ENCODE measurements at places on chromosomes 16 and 17.

DNA sequence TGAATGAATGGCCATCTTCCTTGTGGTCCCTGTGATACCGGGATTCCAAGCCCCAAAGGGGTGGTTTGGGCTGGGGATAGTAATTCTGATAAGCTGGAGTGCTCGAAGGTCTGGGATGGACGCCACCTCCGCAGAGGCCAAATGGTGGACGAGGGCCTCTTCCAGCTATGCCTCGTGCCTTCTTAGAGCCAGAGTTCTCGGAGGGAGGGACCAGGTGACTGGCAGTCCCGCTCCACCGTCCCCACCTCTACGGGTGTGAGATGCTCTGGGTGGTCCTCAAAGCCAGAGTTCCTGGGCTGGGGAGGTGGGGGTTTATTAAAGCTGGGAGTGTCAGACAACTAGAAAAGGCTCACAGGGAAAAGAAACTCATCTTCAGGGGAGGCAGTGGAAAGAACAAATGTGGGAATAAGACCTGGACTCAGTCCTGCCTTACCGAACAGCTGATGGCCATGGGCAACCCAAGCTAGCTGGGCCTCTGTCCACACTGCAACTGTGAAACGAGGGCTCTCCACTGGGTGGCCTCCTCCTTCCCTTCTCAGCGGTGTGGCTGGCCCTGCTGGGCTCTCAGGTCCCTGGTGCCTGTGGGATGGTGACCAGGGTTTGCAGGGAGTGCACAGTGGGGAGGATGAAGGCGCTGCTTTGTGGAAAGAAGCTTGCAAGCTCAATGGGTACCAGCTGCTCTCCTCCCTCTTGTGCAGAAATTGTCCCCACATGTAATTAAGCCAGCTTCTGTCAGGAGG is 75.2 kb downstream of the N4BP1 start:
- no peak for DNase-seq
- peaks cover 4% of the 10 kb centered on the region for H3K36me3 ChIP-seq
- peaks cover 19% of the 10 kb centered on the region for H3K4me1 ChIP-seq
- no peak overlapping the region for H3K4me3 ChIP-seq
- no peak overlapping the region for H3K27ac ChIP-seq

DNA sequence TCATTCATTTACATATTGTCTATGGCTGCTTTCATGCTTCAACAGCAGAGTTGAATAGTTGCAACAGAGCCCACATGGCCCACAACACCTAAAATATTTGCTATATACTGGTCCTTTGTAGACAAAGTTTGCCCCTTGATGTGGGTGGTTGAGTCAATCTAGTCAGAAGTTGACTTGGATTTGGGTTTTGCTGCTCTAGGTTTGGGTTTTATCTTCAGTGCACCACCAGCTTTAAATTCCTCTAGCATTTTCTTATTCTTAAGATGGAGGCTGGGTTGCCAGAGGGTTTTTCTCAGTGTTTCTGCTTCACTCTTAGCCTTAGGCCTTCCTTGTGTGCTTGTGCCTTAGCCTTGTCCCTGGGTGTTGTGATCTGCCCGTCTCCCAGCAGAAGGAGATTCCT is 51.0 kb downstream of the CCDC182 start:
- H3K4me3 ChIP-seq = no peak overlapping the region
- peaks cover 15% of the 10 kb centered on the region for H3K4me1 ChIP-seq
- peaks cover 4% of the 10 kb centered on the region for H3K36me3 ChIP-seq
- H3K27me3 ChIP-seq = no peaks in the 10 kb centered on the region

- H3K27me3 ChIP-seq = peaks cover 49% of the 10 kb centered on the region
- H3K4me1 ChIP-seq = peaks cover 8% of the 10 kb centered on the region
- H3K27ac ChIP-seq = no peak overlapping the region
- no peak for DNase-seq
- H3K36me3 ChIP-seq = no peaks in the 10 kb centered on the region
Observed at GRCh38 chr16:85134789-85135142, 22.5 kb upstream of the CIBAR2 start.

- no peak for DNase-seq
- H3K4me3 ChIP-seq = no peak overlapping the region
- peaks cover 25% of the 10 kb centered on the region for H3K4me1 ChIP-seq
- H3K27ac ChIP-seq = peak overlapping the region; percentile 66
Observed at GRCh38 chr17:63956296-63956920, 16.3 kb downstream of the SCN4A start.

DNA sequence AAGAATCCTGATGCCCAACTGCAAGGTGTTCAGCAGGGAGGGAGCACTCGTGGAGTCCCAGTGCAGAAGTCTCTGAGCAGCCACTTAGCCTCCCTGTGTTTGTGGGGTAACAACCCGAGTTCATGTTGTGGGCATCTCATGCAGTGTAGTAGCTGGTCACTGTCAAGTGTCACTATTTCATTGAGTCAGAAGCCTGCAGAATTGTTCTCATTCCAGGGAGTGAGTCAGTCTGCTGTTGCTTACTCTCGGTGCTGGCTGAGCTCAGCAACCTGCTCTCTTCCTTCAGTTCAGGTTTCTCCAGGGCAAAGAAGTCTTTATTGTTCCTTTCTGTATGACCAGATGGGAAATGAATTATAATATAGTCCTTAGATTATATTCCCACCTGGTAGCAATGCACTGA is 24.1 kb downstream of the HMOX2 start:
- peaks cover 65% of the 10 kb centered on the region for H3K4me1 ChIP-seq
- no peak overlapping the region for H3K4me3 ChIP-seq
- peaks cover 23% of the 10 kb centered on the region for H3K36me3 ChIP-seq
- no peaks in the 10 kb centered on the region for H3K27me3 ChIP-seq
- no peak overlapping the region for H3K27ac ChIP-seq

- H3K4me1 ChIP-seq = no peaks in the 10 kb centered on the region
- peaks cover 35% of the 10 kb centered on the region for H3K27me3 ChIP-seq
- H3K4me3 ChIP-seq = no peak overlapping the region
- DNase-seq = no peak
- no peaks in the 10 kb centered on the region for H3K36me3 ChIP-seq
Observed at GRCh38 chr16:80299416-80299815, 241.4 kb upstream of the DYNLRB2 start.

- no peaks in the 10 kb centered on the region for H3K27me3 ChIP-seq
- no peaks in the 10 kb centered on the region for H3K4me1 ChIP-seq
- no peak overlapping the region for H3K4me3 ChIP-seq
- no peak overlapping the region for H3K27ac ChIP-seq
Observed at GRCh38 chr17:68539548-68540467, 27.6 kb downstream of the PRKAR1A start.

GRCh38 chr17:51481370-51481769 is 221.0 kb downstream of the UTP18 start:
- H3K27ac ChIP-seq = no peak overlapping the region
- peaks cover 63% of the 10 kb centered on the region for H3K27me3 ChIP-seq
- H3K36me3 ChIP-seq = no peaks in the 10 kb centered on the region
- H3K4me3 ChIP-seq = no peak overlapping the region

- DNase-seq = no peak
- no peaks in the 10 kb centered on the region for H3K27me3 ChIP-seq
- peaks cover 40% of the 10 kb centered on the region for H3K36me3 ChIP-seq
- peak overlapping the region; percentile 100 for H3K4me3 ChIP-seq
- H3K27ac ChIP-seq = peak overlapping the region; percentile 99
Observed at GRCh38 chr17:38867968-38868816, 1.7 kb upstream of the LASP1 start.

GRCh38 chr17:80006339-80006720 is 29.3 kb downstream of the TBC1D16 start:
- no peak overlapping the region for H3K27ac ChIP-seq
- peaks cover 15% of the 10 kb centered on the region for H3K4me1 ChIP-seq
- peak overlapping the region; percentile 38 for H3K4me3 ChIP-seq
- DNase-seq = no peak
- H3K36me3 ChIP-seq = no peaks in the 10 kb centered on the region
- H3K27me3 ChIP-seq = no peaks in the 10 kb centered on the region

GRCh38 chr16:23181506-23181905 is 1.0 kb upstream of the SCNN1G start:
- no peaks in the 10 kb centered on the region for H3K36me3 ChIP-seq
- peak overlapping the region; percentile 75 for H3K4me3 ChIP-seq
- no peak for DNase-seq
- H3K4me1 ChIP-seq = peaks cover 13% of the 10 kb centered on the region
- H3K27me3 ChIP-seq = peaks cover 78% of the 10 kb centered on the region

GRCh38 chr17:22221344-22221743 is 529.0 kb downstream of the KCNJ18 start:
- DNase-seq = no peak
- no peaks in the 10 kb centered on the region for H3K4me1 ChIP-seq
- H3K36me3 ChIP-seq = no peaks in the 10 kb centered on the region
- no peaks in the 10 kb centered on the region for H3K27me3 ChIP-seq

DNA sequence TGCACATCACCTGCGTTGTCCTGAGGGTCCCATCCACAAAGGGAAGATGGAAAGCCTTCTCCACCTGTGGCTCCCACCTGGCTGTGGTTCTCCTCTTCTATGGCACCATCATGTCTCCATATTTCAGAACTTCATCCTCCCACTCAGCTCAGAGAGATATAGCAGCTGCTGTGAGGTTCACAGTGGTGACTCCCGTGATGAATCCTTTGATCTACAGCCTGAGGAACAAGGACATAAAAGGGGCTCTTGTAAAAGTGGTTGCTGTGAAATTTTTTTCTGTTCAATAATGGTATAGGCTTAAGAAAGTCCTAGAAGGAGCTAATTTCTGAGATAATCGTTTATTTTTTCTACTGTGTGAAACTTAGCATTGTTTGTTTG is 18.7 kb downstream of the ZNF200 start:
- no peak for DNase-seq
- H3K4me3 ChIP-seq = peak overlapping the region; percentile 70
- peak overlapping the region; percentile 96 for H3K27ac ChIP-seq
- H3K27me3 ChIP-seq = no peaks in the 10 kb centered on the region
- peaks cover 11% of the 10 kb centered on the region for H3K36me3 ChIP-seq

GRCh38 chr17:48517478-48517877 is 13.3 kb downstream of the HOXB1 start:
- H3K4me1 ChIP-seq = peaks cover 12% of the 10 kb centered on the region
- no peaks in the 10 kb centered on the region for H3K36me3 ChIP-seq
- no peak overlapping the region for H3K27ac ChIP-seq
- H3K4me3 ChIP-seq = no peak overlapping the region
- DNase-seq = no peak
- peaks cover 53% of the 10 kb centered on the region for H3K27me3 ChIP-seq

- DNase-seq = no peak
- H3K27me3 ChIP-seq = no peaks in the 10 kb centered on the region
- H3K27ac ChIP-seq = no peak overlapping the region
- H3K4me3 ChIP-seq = no peak overlapping the region
- H3K4me1 ChIP-seq = peaks cover 22% of the 10 kb centered on the region
Observed at GRCh38 chr17:1555651-1556471, 6.7 kb downstream of the PITPNA start.

GRCh38 chr17:61440697-61441096 is 11.5 kb upstream of the TBX4 start:
- H3K36me3 ChIP-seq = no peaks in the 10 kb centered on the region
- H3K27ac ChIP-seq = no peak overlapping the region
- H3K4me1 ChIP-seq = no peaks in the 10 kb centered on the region
- H3K27me3 ChIP-seq = peaks cover 67% of the 10 kb centered on the region
- no peak overlapping the region for H3K4me3 ChIP-seq
- no peak for DNase-seq

DNA sequence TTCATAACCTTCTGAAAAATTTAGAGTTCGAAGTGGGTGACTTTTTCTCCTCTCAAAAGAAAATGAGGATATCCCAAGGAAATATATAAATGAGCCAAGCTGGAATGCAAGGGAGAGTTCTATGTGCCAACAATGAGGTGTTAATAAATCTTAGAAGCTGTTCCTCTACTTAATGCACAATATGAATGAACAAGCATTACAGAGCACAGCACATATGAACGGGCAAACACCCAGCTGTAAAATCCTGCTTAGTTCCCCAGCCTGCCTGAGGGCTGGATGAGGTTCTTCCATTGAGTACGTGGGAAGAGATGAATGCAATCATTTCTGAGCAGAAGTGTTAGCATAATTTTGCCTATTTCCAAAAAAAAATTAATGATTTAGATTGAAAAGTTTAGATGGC is 58.1 kb downstream of the WDR59 start:
- no peak for DNase-seq
- H3K27me3 ChIP-seq = no peaks in the 10 kb centered on the region
- no peak overlapping the region for H3K4me3 ChIP-seq
- no peak overlapping the region for H3K27ac ChIP-seq
- peaks cover 6% of the 10 kb centered on the region for H3K4me1 ChIP-seq

DNA sequence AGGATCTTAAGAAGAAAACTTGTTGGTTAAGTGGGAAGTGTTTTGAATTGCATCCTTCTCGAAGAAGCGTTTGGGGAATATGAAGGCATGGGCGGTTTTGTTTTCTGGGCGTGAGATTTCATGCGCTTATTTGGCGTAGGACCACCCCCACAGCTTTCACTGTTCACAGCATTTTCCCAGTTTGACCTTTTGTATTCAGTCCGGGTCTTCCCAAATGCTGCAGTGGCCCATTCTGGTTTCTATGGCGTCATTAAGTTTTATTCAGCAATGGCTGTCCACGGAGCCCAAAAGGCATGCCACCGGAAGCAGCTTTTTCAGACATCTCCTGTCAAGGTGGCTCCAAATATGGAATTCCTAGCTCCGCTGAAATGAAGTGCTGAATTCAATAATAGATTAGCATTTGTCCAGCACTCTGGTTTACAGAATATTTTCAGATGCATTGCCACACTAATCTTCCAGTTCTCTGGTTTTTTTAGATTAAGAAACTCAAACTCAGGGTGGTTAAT is 90.6 kb upstream of the FBXO47 start:
- H3K27me3 ChIP-seq = peaks cover 12% of the 10 kb centered on the region
- no peak for DNase-seq
- H3K27ac ChIP-seq = peak overlapping the region; percentile 67
- peak overlapping the region; percentile 71 for H3K4me3 ChIP-seq
- H3K36me3 ChIP-seq = peaks cover 7% of the 10 kb centered on the region
- H3K4me1 ChIP-seq = peaks cover 14% of the 10 kb centered on the region

GRCh38 chr16:28867241-28867640 is 3.6 kb downstream of the SH2B1 start:
- H3K27ac ChIP-seq = no peak overlapping the region
- peaks cover 39% of the 10 kb centered on the region for H3K4me1 ChIP-seq
- no peaks in the 10 kb centered on the region for H3K27me3 ChIP-seq
- DNase-seq = no peak
- peaks cover 42% of the 10 kb centered on the region for H3K36me3 ChIP-seq
- no peak overlapping the region for H3K4me3 ChIP-seq
